Progenitor cell of endocrine pancreas (in vitro differentiated cells): ENCODE measurements at places on chromosomes 7 and 10.
A peak's percentile ranks its signal among the peaks of the same experiment; 100 is the strongest.

DNA sequence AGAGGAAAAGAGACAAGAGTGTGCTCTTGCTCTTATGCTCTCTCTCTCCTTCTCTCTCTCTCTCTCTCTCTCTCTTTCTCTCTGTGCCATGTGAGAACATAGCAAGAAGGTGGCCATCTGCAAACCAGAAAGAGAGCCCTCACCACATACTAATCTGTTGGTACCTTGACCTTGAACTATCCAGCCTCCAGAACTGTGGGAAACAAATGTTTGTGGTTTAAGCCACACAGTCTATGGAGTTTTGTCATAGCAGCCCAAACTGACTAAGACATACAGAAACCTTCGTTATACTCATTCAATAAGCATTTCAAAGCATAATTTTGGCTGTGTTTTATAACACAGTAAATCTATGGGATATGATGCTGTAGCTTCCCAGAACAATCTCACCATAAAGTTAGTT, 56.4 kb upstream of the PLPP4 start:
- no peaks in the 10 kb centered on the region for H3K4me1 ChIP-seq
- peaks cover 12% of the 10 kb centered on the region for H3K27me3 ChIP-seq
- no peaks in the 10 kb centered on the region for H3K36me3 ChIP-seq
- H3K27ac ChIP-seq = no peak overlapping the region

GRCh38 chr10:121131014-121131413, 279.9 kb downstream of the WDR11 start:
- H3K4me3 ChIP-seq = no peak overlapping the region
- no peak for DNase-seq
- no peak overlapping the region for H3K27ac ChIP-seq
- peaks cover 7% of the 10 kb centered on the region for H3K4me1 ChIP-seq
- H3K27me3 ChIP-seq = peaks cover 15% of the 10 kb centered on the region

GRCh38 chr10:24463611-24464426, 254.9 kb downstream of the KIAA1217 start:
- H3K27ac ChIP-seq = peak overlapping the region; percentile 75
- no peaks in the 10 kb centered on the region for H3K27me3 ChIP-seq
- peaks cover 51% of the 10 kb centered on the region for H3K4me1 ChIP-seq
- H3K4me3 ChIP-seq = no peak overlapping the region
- DNase-seq = no peak

DNA sequence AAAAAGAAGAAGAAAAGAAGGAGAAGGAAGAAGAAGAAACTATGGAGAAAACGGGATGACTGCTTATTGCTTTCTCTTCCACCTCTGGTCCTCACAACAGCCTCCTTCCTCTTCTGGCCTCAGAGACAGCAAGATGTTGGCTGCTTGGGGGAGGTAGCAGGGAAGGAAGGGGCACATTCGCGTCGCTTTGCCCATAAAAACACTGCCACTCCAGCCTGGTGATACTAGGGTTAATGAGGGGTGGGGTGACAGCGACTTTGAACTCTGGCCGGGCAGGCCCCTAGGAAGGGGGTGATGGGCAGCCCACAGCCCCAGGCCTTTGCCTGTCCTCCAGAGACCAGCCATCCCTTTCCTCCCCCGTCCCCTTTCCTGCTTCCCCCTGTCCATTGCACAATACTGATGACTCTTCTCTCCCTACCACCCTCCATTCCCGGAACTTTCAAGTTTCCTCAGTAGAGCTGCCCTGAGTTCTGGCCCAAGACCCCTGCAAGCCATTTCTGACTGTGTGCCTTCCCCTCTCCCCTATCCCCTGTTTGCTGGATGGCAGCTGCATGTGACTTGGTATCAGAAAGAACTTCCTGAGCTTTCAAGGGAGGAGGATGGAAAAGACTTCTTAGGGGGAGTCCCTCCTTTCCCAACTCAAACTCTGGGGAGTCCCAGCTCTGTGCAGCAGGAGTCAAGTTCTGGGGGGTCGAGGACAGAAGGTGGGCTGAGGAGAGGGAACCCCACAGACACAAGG, 2.2 kb upstream of the CUEDC2 start:
- peaks cover 23% of the 10 kb centered on the region for H3K27me3 ChIP-seq
- no peak overlapping the region for H3K4me3 ChIP-seq
- H3K36me3 ChIP-seq = no peaks in the 10 kb centered on the region
- peaks cover 8% of the 10 kb centered on the region for H3K4me1 ChIP-seq
- no peak for DNase-seq
- H3K27ac ChIP-seq = no peak overlapping the region

- H3K4me1 ChIP-seq = peaks cover 6% of the 10 kb centered on the region
- DNase-seq = no peak
- H3K36me3 ChIP-seq = no peaks in the 10 kb centered on the region
- H3K27ac ChIP-seq = no peak overlapping the region
- H3K4me3 ChIP-seq = no peak overlapping the region
- H3K27me3 ChIP-seq = no peaks in the 10 kb centered on the region
Measured at GRCh38 chr10:90975096-90975495, 54.2 kb upstream of the ANKRD1 start.

DNA sequence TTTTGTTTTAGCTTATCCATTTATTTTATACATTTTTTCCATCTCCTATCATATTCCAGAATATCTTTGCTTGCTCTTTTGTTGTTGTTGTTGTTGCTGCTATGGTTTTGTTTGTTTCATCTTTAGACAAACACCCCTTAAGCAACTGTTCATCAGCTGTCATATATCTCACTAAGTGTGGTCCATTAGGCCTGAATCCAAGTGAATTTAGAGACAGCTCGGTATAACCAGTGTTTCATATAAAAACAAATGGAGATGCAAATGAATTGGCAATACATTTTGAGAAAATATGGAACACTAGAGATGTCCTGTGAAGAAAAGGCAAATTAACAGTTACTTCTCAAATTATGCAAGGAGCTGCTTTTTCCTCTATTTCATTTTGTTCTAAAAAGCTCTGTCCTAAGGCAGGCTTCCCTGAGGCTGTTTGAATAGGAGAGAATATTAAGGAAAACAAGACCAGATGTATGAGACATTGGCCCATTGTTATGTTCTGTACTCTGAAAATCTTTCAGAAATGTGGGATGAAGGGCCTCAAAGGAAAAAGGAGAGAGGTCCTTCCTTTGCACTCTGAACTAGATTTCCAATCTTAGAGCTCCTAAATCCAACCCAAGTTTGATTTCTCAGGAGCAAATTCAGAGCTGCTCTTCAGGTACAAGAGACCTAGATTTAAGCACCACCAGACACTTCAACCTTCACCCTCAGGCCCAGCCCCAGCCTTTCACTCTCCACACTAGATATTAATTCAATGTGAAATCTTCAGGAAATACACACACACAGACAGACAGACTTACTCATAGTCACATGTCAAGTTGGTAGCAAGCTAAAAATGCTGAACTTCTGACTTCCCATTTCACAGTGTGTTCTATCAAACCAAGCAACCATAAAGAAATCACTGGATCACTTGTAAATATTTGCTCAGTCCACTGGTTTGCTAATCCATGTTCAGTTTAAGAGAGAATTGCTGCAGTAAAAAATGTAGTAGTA, 5.4 kb downstream of the TFEC start:
- H3K36me3 ChIP-seq = no peaks in the 10 kb centered on the region
- peaks cover 16% of the 10 kb centered on the region for H3K4me1 ChIP-seq
- no peak for DNase-seq
- H3K4me3 ChIP-seq = no peak overlapping the region

DNA sequence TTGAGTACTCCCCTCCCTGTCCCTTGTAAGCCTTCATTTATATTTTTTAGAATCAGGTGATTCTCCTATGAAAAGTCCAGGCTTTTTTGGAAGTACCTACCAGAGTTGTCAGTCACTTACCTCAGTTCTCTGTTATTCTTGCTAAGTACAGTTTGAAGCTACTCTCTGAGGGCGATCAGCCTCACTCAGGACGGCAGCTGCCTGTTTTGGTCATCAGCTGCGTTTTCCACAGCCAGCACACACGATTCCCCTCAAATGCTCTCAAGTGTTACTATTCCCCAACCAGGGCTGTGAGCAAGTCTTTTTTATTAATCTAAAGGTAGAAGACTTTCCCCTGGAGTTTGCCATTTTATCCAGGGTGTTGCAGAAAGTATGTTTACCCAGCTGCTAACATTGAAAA, 328.6 kb downstream of the SUGCT start:
- H3K27ac ChIP-seq = no peak overlapping the region
- H3K36me3 ChIP-seq = no peaks in the 10 kb centered on the region
- no peaks in the 10 kb centered on the region for H3K27me3 ChIP-seq
- DNase-seq = no peak
